ENCODE measurements at places on chromosomes 5 and 9. TPM values are rescaled to one million over a fixed set of nuclear protein-coding genes. Genes with fewer than 3 reads are reported as not detected.

The DRD1 gene
- 0.81 TPM for total RNA-seq

The SPINK6 gene
- total RNA-seq, result not detected

The SYNPO gene
- total RNA-seq, result 123 TPM

The CCNO gene
- 14.4 TPM for total RNA-seq

DNA sequence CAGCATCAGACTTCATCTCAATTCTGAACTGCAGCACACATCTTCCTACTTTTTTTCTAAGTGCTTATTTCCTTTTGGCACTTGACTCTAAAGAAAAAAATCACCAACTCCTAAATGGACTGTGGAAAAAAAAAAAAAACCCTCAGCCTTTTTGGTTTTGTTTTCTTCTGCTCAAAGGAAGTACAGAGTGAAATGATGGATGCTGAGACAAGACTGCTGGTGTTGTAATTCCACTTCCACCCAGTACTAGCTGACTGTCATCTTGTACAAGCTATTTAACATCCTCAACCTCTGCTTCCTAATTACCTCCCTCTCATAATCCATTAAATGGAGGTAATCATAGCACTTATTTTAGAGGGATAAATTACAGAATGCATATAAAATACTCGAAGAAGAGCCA, 171.5 kb upstream of the GNA14 start:
- no peak for DNase-seq

DNA sequence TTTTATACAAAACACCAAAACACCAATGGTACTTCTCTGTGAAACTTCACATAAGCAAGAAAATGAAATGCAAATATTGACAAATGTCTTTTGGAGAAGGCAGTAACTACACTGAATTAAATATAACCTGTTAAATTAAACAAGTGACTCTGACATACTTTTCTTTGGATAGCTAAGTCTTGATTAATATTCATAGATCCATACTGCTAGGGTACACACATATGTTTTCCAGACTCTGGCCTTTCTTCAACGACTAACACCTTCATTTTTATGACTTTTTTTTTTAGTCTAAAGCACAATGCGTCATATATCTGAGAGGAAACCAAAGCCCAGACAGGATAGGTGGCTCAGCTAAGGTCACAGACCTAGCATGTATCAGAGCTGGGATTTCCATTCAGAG, 263.7 kb downstream of the TENT4A start:
- no peak for DNase-seq

DNA sequence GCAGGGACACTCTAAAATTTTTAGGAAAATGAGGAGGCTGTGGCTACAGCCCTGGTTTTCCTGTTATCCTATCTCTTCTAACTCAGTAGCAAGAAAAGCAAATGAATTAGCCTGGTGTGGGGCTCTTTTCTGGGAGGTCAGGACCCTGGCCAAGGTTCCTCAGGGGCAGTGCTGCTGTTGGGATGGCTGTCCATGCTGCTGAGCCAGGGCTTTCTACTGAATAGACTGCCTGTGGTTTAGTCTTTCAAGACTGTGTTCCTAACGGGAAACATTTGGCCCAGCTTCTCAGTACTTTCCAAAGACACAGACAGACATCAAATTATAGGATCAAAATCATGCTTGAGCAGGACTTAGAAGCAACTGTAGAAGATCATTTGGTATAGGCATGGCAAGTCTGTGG, 18.1 kb downstream of the TNC start:
- DNase-seq, result no peak

DNA sequence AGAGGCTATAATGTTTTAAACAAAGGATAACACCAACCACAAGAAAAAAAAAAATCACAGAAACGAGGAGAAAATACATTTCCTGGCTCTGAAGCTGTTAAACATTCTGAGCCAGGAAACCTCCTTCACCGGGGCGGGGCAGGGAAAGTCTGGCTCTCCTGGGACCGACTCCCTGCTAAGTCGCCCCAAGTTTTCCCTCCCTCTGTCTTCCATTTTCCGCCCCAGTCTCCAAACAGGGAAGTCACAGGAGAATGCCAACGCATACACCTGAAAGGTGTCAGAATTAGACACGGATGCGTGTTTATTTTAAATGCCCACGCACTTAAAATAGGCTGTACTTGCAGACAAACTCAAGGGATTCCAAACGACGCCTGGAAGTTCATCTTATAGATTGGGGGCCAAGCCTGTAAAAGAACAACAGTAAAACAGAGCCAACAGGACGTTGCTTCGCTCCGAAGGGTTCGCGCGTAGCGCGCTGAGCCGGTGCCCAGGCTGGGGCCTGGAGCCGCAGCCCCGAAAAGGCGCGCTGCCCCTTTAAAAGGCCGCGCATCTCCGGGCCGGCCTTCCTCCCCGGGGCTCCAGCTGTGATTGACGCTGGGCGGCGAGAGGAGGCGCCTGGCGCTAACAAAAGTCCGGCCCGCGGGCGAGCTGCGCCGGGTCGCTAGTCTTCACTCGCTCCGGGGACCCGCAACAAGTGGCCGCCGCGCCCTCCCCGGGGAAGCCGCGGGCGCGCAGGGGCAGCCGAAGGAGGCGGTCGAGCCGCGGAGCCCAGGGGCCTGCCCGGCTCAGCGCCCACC, at the start of gene FBXL7:
Gene FBXL7 (plus strand): TSS at position 653 of the 797 bp plus-strand sequence.
- DNase-seq, result peak; percentile 61

- DNase-seq, result no peak
Measured at GRCh38 chr5:78923622-78923970, 61.5 kb downstream of the ARSB start.

All from mucosa of gallbladder (tissue), 1 donor.